ENCODE measurements at places on chromosomes 2 and 18. TPM values are rescaled to one million over a fixed set of nuclear protein-coding genes. Genes with fewer than 3 reads are reported as not detected.

The CCL20 gene
- 4.4 TPM for total RNA-seq

The NPPC gene
- total RNA-seq = 1.1 TPM

The ITPRIPL1 gene
- 44.8 TPM for total RNA-seq

The OSBPL1A gene
- total RNA-seq = 2.8 TPM

The SPEG gene
- total RNA-seq = 1.6 TPM

DNA sequence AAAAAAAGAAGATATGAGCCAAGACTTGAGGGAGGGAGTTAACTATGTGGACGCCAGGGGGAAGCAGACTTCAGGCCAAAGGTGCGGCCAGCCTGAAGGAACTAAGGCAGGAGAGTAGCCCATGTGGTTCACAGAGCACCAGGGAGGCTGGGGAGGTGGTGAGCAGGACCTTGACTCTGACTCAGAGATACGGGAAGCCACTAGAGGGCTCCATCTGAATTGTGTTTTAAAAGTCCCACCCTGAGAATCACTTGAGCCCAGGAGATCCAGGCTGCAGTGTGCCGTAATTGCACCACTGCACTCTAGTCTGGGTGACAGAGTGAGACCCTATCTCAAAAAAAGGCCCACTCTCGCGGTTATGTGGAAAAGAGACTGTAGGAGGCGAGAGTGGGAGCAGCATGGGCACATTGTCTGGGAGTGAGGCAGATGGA, 12.3 kb downstream of the CEP192 start:
- no peak for DNase-seq

DNA sequence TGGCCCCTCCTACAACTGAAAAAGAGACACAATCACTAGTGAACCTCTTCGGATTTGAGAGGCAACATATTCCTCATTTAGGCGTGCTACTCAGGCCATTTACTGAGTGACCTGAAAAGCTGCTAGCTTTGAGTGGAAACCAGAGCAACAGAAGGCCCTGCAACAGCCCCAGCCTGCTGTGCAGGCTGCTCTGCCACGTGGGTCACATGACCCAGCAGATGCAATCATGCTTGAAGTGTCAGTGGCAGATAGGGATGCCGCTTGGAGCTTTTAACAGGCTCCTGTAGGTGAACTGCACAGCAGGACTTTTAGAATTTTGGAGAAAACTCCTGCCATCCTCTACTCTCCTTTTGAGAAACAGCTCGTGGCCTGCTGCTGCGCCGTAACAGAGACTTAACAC, 578.6 kb upstream of the RAB6C start:
- DNase-seq = no peak

DNA sequence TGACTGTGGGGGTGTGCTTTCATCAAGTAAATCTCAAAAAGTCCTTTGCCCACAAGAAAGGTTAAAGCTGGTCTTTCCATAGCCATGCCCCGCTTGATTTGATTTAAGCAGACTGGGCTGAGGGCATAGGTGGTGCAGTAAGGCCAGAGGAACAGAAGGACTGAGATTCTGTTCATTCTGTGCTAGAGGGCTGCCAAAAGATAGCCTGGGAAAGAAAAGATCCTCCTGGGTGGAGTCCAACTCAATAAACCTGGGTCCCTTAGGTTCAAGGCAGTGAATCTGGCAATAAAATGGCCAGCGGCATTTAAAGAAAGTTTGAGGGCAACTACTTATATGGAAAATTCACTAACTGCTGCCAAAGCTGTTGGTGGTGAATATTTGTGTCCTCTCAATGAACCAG, 59.2 kb upstream of the MAP3K20 start:
- DNase-seq = no peak

- no peak for DNase-seq
Observed at GRCh38 chr2:229526951-229527350, 187.4 kb downstream of the DNER start.

GRCh38 chr2:217539126-217539525, 463.7 kb downstream of the TNS1 start:
- no peak for DNase-seq

- no peak for DNase-seq
Observed at GRCh38 chr18:4547126-4547525, 92.0 kb upstream of the DLGAP1 start.

- DNase-seq = no peak
Observed at GRCh38 chr2:50722776-50723175, 309.2 kb downstream of the NRXN1 start.

- no peak for DNase-seq
Observed at GRCh38 chr2:119109866-119110265, 48.7 kb downstream of the C1QL2 start.

DNA sequence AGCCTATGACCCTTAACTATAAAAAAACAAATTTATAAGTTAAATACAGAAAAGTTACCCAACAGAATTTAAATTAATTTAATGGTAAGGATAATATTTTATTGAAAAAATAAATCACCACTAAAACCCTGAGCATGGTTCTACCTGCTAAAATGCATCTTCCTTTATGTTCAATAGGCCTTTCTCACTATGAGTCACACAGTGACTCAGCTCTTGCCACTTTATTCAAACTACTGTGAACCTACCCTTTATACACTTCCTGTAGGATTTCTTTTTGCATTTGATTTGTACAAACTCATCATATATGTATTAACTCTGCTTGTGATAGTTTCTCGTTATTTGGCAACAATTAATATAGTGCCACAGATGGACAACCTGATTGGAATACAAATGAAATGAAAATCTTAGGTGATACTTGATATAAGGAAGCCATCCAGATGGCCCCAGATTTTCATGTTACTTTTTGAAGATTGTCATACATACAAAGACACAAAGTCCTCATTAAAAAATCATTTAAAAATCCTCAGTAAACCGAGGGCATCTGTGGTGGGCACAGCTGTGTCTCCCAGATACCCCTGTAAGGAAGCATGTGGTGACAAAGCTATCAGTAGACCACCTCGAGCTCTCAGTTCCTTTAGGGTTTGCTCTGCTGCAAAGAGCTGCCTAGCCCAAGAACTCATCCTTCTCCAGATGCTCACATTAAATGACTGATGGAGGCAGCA, 55.2 kb upstream of the COBLL1 start:
- no peak for DNase-seq

DNA sequence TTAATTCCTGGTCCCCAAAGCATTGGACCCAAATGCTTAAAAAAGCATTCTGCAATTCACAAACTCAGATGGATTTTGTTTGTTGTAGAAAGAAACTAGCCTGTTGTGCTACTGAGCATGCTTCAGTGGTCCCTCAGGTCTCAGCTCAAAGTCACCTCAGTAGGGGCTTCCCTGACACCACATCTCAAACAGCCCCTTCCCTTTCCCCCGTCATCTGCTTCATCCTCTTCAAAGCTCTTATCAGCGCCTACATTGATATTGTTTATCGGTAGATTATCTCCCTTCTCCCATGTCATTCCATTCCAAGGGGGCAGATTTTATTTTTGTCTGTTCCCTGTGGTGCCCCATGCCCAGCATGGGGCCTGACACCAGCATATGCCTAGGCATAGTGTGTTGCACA, 172.9 kb downstream of the CELF4 start:
- DNase-seq = no peak

DNA sequence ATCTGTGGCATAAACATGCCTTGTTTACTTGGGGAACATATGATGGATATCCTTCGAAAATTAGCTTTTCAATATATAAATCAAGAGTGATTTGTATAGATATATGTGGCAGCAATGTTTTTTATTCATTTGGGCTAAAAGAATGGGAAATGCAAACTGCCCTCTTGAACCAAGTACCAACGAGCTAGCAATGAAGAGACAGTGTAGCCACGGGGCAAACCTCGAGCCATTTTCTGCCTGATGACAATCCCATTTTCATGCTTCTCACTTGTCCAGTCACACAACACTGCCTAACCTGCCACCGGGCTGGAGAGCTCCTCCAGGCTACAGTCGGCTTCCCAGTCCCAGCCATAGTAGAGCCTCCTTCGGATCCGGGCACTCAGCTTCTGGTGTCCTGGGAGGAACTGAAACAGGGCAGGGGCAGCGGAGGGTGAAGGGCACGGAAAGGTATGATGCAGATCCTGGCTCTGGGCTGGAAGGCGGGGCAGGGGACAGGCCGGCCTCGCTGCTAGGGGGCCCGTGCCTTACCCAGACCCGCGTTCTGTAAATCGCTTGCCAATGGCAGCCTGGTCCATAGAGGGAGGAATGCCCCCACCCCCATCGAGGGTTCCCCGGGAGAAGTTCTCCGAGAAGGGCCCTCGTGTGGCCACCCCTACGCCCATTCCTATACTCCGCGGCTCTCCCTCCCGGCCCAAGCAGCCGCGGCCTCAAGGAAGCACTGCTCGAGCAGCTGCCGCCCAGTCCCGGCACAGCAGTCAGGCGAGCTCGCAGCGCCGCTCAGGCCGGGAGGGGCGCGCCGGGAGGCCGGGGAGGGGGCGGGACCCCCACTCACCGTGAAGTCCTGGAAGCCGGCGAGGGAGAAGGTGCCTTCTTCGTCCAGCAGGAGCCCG, 552 bp downstream of the CNPPD1 start:
- DNase-seq = peak; percentile 47

- peak; percentile 66 for DNase-seq
Observed at GRCh38 chr18:57833441-57834101, 30.5 kb upstream of the ATP8B1 start.

- DNase-seq = no peak
Observed at GRCh38 chr2:217964275-217965161, 38.3 kb downstream of the TNS1 start.

DNA sequence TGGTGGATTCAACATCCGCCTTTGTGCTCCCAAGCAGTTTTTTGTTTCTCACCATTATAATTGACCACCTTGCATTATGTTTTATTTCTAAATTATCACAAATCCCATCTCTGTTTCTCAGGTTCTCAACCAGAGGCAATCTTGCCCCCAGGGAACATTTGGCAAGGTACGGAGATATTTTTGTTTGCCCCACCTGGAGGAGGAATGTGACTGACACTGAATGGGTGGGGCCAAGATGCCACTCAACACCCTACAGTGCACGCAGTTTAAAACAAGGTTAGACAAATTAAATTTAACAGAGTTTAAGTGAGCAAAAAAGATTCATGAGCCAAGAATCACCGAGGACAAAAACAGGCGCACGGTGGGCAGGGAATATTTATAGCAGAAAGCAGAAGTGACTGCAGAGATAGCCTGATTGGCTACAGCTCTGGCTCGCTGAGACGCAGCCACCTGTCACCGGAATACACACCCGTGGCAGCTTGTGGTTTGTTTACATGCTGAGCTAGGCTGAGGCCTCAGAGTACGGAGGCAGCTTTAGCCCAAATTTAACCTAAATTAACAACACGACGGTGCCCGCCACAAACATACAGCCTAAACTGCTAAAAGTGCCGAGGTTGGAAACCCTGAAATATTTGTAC, 150.0 kb upstream of the ALKAL2 start:
- DNase-seq = peak; percentile 40

Data from activated naive CD8-positive, alpha-beta T cell treated with anti-CD3 and anti-CD28 coated beads for 36 hours (primary cell).